ENCODE measurements at places on chromosomes 12 and 14.

DNA sequence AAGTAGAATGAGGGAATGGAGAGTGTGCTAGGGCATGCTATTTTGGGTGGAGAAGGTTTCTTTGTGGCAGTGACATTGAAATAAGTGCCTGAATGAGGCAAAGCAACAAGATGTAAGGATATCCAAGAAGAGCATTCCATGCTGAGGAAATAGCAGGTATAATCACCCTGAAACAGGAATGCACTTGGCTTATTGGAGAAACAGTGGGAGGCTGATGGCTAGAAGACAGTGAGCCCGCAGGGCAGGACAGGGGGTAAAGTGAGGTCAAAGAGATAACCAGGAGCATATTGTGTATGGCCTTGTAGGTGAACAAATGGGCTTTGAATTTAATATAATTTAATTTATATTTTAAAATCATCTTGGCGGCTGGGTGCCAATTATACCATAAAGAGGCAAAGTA lies 877.0 kb downstream of the DIO2 start:
- DNase-seq: no peak

DNA sequence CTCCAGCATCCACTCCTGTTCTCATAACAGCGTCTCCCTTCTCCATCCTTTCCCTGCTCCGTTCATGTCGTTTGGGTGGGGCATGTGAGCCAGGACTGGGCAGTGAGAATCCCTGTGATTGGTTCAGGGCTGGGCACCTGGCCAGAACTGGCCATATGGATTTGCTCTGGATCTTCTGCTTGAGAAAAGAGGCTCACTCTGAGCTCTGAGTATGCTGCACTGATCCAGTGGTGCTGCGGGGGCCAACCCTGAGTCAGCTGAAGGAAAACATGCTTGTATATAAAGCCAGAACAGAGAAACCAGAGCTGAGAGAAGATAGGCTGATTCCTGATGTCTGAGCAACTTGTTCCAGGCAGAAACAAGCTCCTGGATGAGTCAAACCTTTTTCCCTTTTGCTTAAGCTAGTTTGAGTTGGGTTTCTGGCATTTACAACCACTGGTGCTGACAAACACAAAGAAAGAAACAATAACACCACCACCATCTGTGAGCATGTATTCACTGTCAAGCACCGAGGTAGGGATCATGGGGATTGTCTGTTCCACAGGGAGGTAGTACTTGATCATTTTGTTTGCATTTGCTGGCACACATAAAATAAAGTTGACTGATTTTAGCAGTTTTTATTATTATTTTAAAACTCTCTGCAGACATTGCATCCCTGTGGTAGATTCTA lies 14.0 kb upstream of the HPD start:
- DNase-seq: no peak

DNA sequence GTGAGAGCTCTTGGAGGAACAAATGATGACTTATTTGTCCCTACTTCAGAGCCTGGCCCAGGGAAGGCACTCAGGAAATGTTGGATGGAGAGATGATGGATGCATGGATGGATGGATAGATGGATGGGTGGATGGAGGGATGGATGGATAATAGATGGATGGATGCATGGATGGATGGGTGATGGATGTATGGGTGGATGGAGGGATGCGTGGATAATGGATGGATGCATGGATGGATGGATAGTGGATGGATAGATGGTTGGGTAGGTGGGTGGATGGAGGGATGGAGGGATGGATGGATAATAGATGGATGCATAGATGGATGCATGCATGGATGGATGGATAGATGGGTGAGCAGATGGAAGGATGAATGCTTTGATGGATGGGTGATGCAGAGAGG lies 23.2 kb downstream of the GPR68 start:
- DNase-seq: no peak

DNA sequence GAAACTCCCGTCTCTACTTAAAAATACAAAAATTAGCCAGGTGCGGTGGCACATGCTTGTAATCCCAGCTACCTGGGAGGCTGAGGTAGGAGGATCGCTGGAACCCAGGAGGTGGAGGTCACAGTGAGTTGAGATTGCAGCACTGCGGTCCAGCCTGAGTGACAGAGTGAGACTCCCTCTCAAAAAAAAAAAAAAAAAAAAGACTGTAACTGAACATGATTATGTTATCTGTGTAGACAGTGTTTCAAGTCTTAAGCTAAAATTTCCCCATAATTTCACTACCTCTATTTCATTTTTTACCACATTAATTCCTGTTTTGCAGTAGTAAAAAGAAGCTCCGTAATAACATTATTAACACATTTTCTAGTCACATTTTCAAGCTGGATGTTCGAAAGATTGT lies 5.4 kb downstream of the PLBD1 start:
- DNase-seq: no peak

DNA sequence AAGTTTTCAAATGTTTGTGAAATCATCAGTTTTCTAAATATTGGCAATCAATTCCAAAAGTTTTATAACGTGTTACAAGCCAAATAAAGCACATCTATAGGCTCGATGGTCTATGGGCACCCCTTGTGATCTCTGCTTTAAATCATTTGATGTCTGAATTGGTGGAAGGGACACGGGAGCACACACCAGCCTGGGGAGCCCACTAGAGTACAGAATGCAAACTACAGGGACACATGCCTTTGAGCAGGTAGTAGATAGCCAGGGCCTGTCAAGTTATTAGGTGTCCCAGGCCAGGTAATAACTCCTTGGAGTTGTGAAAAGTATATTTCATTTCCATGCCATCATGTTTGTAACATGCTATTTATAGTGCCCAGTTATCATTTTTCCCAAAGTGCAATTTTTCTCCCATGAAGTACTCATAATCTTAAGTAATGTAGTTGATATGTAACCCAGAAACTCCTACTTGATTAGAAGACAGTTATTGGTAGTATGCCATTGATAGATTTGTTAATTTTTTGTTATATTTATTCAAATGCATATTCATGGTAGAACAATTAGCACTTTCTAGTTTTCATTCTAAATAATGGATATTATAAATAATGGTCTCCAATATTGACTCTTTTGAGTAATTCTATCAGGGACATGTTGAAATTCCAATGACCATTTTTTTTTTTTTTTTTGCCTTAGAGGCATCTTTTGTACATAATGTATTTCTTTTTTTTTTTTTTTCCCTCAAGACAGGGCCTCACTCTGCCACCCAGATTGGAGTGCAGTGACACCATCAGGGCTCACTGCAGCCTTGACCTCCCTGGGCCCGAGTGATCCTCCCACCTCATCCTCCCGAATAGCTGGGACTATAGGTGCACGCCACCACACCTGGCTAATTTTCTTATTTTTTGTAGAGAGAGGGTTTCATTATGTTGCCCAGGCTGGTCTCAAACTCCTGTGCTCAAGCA lies 96.9 kb upstream of the FGD4 start:
- no peak for DNase-seq

- no peak for DNase-seq
These were observed 1.2 kb downstream of the HOXC10 start for GRCh38 chr12:53985994-53986685.

- no peak for DNase-seq
These were observed 8.5 kb upstream of the SERPINA9 start for GRCh38 chr14:94484481-94484880.

DNA sequence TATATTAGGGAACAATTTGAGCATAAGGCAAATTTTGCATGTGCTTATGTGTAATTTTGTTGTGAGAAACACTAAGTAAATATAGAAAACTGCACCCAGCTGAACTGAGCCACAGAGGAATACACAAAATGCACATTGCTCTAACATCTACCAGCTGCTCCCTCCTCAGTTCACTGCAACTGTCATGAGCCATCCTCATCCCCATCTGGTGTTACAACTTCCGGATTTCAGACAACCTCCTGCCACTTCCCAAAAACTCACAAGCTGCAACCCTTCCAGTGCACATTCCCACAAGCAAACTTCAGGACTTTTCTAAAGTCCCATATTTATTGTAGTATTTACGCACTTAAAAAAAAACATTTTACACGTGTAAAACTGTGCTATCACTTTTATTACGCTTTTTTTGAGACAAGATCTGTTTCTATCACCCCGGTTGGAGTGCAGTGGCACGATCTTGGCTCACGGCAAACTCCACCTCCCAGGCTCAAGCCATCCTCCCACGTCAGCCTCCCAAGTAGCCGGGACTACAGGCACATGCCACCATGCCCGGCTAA lies 169.1 kb upstream of the TBX3 start:
- DNase-seq: no peak

DNA sequence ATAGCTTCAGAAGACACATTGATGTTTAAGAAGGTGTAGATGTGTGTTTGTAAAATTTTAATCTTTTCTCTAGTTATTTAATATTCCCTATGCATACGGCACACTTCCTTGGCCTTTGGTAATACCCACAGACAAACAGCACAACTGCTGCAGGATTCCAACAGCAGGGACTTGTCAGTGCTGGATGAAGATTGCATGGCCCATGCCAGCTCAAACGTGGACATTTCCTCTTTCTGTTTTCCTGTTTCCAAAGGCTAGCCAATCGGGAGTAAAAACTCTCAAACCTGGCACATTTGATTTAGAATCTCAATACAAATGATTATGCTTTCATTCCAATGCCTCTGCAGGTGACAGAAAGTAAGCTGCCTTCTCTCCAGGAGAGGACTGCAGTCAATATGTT lies 22.5 kb upstream of the PDE3A start:
- no peak for DNase-seq

DNA sequence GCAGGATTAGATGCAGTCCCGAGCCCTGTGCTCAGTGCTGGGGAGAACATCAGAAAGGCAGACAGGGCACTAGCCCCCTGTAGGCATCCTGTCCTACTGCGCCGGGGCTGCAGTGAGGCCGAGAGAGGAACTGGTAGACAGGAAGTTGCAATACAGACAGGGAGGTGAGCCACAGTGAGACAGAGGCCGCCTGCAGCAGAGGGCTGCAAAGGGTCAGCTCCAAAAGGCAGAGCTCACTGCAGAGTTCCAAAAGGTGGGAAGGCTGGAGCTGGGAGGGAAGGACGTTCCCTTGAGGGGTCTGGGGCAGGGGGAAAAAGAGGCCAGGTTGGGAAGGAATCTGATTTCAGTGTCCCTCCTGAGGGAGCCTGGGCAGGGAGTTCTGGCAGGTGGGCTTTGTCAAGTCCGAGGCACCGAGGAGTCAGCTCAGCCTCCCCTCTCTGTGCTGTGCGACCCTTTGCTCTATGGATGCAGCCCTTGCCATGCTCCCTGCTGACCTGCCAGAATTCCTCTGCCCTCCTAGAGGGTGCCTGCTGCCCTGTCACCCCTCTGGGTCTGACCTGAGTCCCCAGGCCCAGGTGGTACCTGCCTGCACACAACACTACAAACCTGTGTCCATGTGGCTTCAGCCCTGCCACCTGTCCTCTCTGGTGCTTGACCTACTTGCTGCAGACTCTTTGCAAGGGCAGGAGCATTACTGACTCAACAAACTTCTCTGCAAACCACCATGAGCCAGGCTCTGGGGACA lies 63.5 kb downstream of the PRMT8 start:
- DNase-seq: no peak

- DNase-seq: no peak
These were observed 1.5 kb downstream of the BLOC1S1 start for GRCh38 chr12:55717011-55718007.

- DNase-seq: no peak
These were observed 46.6 kb downstream of the CKB start for GRCh38 chr14:103476065-103476464.

- DNase-seq: no peak
These were observed 24.5 kb downstream of the SVOP start for GRCh38 chr12:108996320-108996719.

GRCh38 chr14:22715186-22715812 lies 51.2 kb upstream of the OXA1L start:
- DNase-seq: no peak

DNA sequence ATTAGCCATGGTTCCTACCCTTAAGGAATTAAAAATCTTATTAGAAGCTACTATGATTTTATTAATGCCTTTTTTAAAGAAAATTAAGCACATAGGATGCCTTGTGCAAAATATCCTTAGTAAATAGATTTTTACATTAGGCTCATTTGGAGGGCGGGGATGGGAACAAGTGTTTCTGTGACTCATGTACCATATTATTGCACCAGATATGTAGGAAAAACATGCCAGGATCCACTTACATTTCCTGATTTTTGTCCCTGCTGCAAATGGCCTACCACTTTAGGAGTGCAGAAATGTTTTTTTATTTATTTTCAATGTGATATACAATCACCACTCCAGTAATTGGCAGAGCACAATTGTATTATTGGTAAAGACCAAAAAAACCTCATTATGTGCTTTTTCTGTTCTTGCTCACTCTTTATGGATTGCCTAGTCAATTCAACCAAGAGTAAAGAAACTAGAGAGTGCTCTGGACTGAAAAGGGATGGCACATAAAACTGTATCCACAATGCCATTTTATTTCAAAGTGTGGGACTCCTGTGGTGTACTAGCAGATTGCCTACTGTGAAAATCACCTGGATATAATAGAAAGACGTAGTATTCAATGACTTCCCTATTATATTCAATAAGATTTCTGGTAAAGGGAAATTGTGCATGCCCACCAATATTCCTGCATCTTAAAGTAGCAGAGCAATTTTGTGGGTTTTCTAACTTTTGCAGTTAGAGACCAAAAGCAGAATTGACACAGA lies 86.9 kb downstream of the ANO6 start:
- no peak for DNase-seq

DNA sequence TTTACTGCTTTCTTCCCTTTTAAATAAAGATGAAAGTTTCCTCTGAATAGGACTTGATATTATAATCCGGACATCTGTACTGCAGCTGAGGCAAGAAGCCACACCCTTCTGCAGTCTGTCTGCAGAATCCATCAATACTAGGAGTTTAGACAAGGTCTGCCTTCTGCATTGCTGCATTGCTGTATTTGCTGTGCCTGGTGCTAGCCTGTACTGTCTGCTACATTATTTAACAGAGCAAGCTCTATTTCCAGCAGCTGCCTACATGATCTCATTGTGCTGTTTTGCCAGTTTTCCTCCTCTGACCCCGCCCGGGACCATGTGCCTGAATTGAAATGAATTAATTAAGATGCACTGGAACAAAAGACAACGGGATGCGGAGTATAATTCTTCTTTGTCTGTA lies 1.7 kb downstream of the TUBA1A start:
- DNase-seq: no peak

GRCh38 chr12:117093918-117094630 lies 5.1 kb downstream of the TESC start:
- DNase-seq: no peak

GRCh38 chr14:99344051-99344758 lies 72.2 kb upstream of the BCL11B start:
- no peak for DNase-seq
